ENCODE measurements at places on chromosomes 3 and 15.

GRCh38 chr3:125313060-125313635 is 62.0 kb downstream of the ZNF148 start:
- no peak for DNase-seq

GRCh38 chr15:68791431-68792283 is 29.0 kb downstream of the ANP32A start:
- peak; percentile 52 for DNase-seq

DNA sequence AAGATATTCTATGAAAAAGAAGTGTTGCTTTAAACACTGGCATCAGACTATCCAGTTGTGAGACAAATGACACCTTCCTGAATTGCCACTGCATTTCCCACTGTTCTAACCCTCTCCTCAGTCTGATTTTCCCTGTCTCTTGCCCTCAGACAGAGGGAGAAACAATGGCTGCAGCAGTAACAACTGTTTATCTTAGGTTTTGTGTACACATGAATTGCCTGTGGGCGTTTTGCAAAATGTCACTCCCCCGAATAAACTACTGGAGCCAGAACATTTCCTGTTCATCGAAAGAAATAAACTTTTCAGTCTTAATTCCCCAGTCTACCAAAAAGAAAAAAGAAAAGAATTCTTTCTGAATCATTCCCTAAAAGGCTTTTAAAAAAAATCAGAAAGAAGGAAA is 155.1 kb downstream of the MAGI1 start:
- DNase-seq = no peak

GRCh38 chr3:50246517-50246954 is 10.5 kb downstream of the GNAI2 start:
- DNase-seq = peak; percentile 89

DNA sequence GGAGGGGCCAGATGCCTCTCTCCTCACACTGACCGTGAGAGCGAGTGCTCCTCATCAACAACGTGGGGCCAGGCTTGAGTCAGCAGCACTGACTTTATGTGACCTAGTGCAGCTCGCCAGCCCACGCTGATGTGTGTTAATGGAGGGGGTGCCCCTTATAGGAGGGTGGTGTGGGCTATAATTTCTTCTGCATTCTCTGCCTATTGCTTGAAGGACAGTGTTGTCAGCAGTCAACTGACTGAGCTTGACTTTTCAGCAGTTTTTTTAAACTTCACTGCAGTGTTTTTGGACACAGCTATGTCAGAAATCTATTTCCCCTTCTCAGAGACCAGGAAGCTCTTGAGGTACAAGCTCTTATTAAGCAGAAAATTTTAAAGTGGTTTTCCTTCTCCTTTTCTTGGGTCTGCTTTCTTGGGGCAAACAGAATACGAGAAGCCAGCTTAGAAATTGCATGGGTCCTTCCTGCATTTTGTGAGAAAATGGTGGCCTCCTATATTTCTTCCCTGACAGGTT is 304.8 kb upstream of the CTDSPL start:
- no peak for DNase-seq

GRCh38 chr3:97970956-97971620 is 1.1 kb downstream of the RIOX2 start:
- no peak for DNase-seq

GRCh38 chr15:88628018-88628654 is 7.0 kb downstream of the AEN start:
- DNase-seq = no peak

DNA sequence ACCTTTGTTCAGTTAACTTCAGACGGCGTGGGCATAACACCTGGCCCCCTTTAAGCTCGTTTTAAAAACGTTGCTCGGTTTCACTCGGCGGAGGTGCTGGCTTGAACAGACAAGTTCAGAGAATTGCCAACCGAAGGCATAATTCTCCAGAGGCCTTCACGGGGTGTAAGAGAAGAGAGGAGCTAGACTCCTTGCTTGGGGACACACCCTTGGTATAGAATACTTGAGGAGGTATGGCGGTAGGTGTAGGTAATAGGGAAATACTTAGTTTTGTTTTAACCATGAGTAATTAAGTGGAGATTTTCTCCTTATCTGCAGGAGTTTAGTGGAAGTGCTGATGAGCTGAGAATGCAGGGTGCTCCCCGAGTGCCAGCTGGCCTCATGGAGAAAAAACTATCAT is 921 bp downstream of the FBXL2 start:
- no peak for DNase-seq

GRCh38 chr3:27326202-27326601 is 43.0 kb downstream of the NEK10 start:
- no peak for DNase-seq

DNA sequence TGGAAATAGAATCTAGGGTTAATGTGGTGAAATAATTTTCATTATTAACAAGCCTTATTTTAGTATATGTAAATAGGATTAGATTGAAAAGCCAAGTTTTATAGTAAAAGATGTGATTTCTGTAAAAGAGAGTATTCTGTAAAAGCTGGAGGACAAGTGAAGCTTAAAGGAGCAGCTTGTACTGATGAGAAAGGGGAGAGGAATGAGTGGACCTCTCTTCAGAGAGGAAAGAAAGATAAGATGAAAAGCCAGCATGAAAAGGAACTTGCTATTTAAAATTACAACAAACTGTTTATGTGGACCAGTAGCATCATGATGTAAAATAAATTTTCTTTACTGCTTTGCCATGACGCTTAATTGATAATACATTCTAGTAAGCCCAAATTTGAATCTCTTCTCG is 18.5 kb downstream of the ALCAM start:
- DNase-seq = no peak

DNA sequence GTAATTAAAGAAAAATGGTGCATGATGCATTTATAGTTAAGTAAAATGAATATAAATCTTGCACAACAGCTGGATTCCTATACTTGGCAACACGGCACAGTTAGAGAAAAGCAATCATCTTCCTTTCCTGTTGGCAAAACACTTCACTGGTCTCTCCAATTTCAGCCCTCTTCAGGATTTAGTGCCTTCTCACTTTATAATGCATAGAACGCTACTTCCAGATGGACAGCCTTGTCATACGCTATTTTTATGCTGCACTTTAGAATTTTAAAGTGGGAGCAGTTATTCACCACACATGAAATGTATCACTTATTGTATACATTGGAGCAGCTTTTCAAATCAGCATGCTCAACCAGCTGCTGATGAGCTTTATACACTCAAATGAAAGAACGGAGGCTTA is 194.4 kb upstream of the GBE1 start:
- no peak for DNase-seq

- no peak for DNase-seq
Measured at GRCh38 chr3:178522200-178523052, 13.8 kb upstream of the KCNMB2 start.

- DNase-seq = no peak
Measured at GRCh38 chr3:40924559-40925141, 274.7 kb upstream of the CTNNB1 start.

- no peak for DNase-seq
Measured at GRCh38 chr3:182618085-182618732, 175.1 kb upstream of the ATP11B start.

- DNase-seq = no peak
Measured at GRCh38 chr15:74878273-74878672, 5.1 kb upstream of the SCAMP2 start.

DNA sequence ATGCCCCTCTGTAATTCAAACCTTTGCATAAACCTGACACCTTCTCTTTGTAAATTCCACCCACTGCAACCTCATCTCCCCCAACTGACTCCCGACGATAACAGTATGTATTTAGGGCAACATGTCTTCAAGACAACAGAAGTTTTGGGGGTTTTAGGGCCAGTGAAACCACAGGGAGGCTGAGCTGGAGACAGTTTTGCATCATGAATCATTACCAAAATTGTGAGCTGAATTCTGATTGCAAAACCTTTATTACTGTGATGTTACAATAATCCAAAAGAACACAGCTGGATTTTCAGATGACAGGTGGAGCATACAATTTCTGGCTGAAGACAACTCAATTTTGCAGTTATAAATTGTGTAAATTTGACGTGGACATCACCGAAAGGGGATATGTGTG is 281.3 kb upstream of the TTC14 start:
- no peak for DNase-seq

GRCh38 chr3:149339931-149340309 is 6.5 kb upstream of the TM4SF18 start:
- no peak for DNase-seq

DNA sequence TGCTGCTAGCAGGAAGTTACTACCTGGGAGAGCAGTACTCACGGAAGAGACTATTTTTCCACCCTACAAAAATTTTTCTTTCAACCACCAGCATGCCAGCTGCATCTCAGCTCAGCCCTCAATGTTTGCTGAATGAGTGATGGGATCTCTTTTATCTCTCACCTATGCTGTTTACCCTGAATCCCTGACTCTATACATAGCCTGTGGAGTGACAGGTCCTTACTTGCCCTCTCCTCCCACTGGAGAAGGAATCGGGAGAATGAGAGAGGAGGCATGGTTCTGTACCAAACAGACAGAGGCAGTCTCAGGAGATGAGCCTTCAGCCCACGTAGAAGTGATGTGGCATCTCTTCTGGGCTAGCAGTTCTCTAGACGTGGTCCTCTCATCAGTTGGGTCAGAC is 6.7 kb upstream of the DGKG start:
- no peak for DNase-seq

DNA sequence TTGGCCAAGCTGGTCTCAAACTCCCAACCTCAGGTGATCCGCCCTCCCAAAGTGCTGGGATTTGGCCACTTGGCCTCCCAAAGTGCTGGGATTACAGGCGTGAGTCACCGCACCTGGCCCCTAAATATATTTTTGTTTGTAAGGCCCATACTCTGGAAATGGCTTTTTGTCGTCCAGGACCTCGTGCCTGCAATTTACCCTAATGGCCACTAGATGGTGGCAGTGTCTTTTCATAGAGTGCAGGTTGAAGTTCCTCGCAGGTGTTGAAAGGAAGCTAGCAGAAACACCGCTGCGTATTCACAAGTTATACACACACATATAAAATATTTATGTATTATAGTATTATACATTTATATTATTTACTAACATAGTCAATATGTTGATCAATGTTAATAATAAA is 97.2 kb downstream of the LRTM1 start:
- no peak for DNase-seq

GRCh38 chr3:56862352-56863062 is 60.8 kb upstream of the ARHGEF3 start:
- DNase-seq = peak; percentile 48

GRCh38 chr15:89633585-89633984 is 21.7 kb downstream of the KIF7 start:
- no peak for DNase-seq

- no peak for DNase-seq
Measured at GRCh38 chr15:49978121-49978520, 140.9 kb downstream of the ATP8B4 start.

GRCh38 chr3:47313341-47314055 is 30.8 kb downstream of the KLHL18 start:
- DNase-seq = no peak

- DNase-seq = no peak
Measured at GRCh38 chr15:65690173-65690572, 68.4 kb downstream of the SLC24A1 start.

DNA sequence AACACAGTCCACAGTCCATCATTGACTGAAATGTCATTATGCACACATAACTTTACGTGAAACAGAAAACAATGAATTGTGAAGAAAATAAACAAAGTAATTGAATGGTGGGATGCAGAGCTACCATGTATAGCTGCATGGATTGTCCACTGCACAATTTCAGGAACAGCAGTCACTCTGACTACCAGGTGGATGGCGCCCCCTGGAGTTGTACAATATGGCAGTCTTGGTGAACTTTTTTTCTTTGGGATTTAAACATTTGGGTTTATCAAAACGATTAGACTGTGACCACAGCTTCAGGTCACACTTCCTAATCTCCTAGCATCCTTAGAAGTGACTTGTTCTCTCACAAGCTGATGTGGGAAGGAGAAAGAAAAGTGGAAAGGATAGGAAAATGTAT is 48.9 kb upstream of the TCF12 start:
- peak; percentile 16 for DNase-seq

- DNase-seq = no peak
Measured at GRCh38 chr15:39942753-39943150, 8.8 kb downstream of the EIF2AK4 start.

GRCh38 chr15:64466408-64467141 is 6.2 kb downstream of the ZNF609 start:
- DNase-seq = no peak

- DNase-seq = no peak
Measured at GRCh38 chr15:65558336-65558735, 28.1 kb downstream of the HACD3 start.

DNA sequence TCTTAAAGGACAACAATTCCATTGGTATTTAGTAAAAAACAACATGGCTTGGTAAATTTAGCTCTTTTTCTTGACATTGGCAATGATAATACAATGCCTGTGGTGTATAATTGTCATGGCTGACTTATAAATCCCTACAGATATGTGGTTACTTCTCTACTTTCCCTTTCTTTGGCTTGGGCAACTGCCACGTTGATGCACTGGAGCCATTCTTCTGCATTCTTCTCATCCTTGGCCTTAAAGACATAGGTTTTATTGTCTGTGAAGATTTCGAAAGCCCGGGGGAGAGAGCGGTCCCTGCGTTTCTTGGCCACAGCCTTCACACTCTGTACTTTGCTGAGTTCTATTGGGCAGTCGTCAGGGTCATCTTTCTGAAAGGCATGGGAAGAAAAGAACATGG is 101.1 kb upstream of the CCNL1 start:
- DNase-seq = no peak

DNA sequence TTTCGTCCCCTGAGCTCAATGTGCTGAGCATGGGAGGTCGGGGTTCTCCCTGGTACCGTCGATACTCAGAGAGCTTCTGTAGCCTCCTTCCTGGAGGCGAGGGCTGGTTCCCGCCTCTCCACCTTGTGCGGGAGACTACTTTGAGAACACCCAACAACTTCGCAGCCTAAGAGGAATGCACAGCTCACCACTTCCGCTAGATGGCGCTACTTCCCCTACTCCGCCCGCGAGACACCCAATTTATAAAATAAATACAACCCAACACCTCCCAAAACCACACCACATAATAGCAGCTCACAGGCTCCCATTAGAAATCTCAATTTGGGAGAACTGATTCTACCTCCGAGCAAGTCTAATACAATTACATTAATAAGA is 1.2 kb downstream of the RGMA start:
- peak; percentile 45 for DNase-seq

DNA sequence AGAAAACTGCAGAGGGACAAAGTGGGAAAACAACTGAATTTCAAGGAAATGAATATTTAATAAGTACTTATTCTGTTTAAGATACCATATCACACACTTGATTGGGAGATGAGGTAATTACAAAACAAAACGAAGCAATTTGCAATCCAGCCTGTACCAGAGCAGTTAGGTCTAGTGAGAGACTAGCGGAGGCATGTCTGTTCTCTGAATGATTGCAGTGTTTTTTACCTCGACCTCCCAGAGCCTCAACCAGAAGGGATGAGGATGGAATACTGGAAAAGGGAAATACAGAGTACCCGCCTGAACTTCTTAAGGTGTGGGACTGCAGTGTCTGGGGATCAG is 59.5 kb downstream of the PIK3CB start:
- no peak for DNase-seq

- DNase-seq = peak; percentile 93
Measured at GRCh38 chr3:129183569-129184395, at the start of gene CNBP. TSS of gene CNBP (minus strand) at chr3:129183896. CDS start at chr3:129171757, 12,139 bp downstream.

DNA sequence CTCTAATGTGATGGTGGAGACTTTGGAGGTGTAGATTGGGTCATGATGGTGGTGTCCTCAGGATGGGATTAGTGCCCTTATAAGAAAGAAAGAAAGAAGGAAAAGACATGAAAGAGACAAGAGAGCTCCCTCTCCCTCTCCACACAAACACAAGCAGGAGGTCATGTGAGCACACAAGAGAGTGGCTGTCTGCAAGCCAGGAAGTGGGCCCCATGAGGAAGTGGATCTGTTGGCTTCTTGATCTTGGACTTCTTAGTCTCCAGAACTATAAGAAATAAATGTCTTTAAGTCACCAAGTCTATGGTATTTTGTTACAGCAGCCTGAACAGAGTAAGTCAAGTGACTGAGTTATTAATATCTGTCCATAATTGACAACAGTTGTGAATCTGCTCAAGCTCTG is 17.1 kb downstream of the IQCB1 start:
- no peak for DNase-seq
